ENCODE measurements at places on chromosomes 12 and 14. TPM values are rescaled to one million over a fixed set of nuclear protein-coding genes. Genes with fewer than 3 reads are reported as not detected.

The ESR2 gene
- total RNA-seq = 0.03 TPM

The NINJ2 gene
- 0.49 TPM for total RNA-seq

The PLEKHH1 gene
- total RNA-seq = 3.5 TPM

The TSPAN8 gene
- 0.67 TPM for total RNA-seq

The SRRM4 gene
- not detected for total RNA-seq

The TCL1B gene
- total RNA-seq = not detected

The MMP17 gene
- 12.2 TPM for total RNA-seq

The KRT3 gene
- total RNA-seq = 0.07 TPM

The CDCA3 gene
- total RNA-seq = 84.0 TPM

The GOLGA3 gene
- total RNA-seq = 25.0 TPM

The CLEC1A gene
- not detected for total RNA-seq

The IFNG-AS1 gene
- total RNA-seq = not detected

The C12orf42 gene
- total RNA-seq = not detected

The IL26 gene
- total RNA-seq = not detected

The FLRT2 gene
- total RNA-seq = 2.2 TPM

The TMX1 gene
- 40.0 TPM for total RNA-seq

The PALS1 gene
- 9.2 TPM for total RNA-seq

The POTEG gene
- not detected for total RNA-seq

The AMHR2 gene
- 2.8 TPM for total RNA-seq

The PLEKHD1 gene
- total RNA-seq = not detected

The PRKD1 gene
- 2.6 TPM for total RNA-seq

The OR4Q2 gene
- not detected for total RNA-seq

The ALDH6A1 gene
- total RNA-seq = 2.2 TPM

The SERPINA3 gene
- total RNA-seq = 6.6 TPM

The LALBA gene
- not detected for total RNA-seq

The SERPINA4 gene
- not detected for total RNA-seq

The AKAP3 gene
- 0.03 TPM for total RNA-seq

The NRL gene
- 1.2 TPM for total RNA-seq

The UBE3B gene
- total RNA-seq = 12.1 TPM

The TMEM233 gene
- total RNA-seq = 0.06 TPM

The TAS2R13 gene
- not detected for total RNA-seq

The NXPH4 gene
- 6.8 TPM for total RNA-seq

The MIP gene
- total RNA-seq = not detected

The KRT6A gene
- total RNA-seq = 0.74 TPM

The APOF gene
- total RNA-seq = not detected

The CSRP2 gene
- 20.9 TPM for total RNA-seq

The DEPDC4 gene
- total RNA-seq = 1.4 TPM

The PLA2G1B gene
- total RNA-seq = not detected

The WDR20 gene
- 20.3 TPM for total RNA-seq

The PLBD1 gene
- total RNA-seq = 3.8 TPM
